ENCODE measurements at places on chromosomes 4 and X.

GRCh38 chr4:155941085-155941790 lies 12.4 kb downstream of the CTSO start:
- peaks cover 48% of the 10 kb centered on the region for H3K36me3 ChIP-seq
- no peaks in the 10 kb centered on the region for H3K27me3 ChIP-seq
- DNase-seq = no peak
- no peak overlapping the region for H3K4me3 ChIP-seq
- H3K4me1 ChIP-seq = no peaks in the 10 kb centered on the region

DNA sequence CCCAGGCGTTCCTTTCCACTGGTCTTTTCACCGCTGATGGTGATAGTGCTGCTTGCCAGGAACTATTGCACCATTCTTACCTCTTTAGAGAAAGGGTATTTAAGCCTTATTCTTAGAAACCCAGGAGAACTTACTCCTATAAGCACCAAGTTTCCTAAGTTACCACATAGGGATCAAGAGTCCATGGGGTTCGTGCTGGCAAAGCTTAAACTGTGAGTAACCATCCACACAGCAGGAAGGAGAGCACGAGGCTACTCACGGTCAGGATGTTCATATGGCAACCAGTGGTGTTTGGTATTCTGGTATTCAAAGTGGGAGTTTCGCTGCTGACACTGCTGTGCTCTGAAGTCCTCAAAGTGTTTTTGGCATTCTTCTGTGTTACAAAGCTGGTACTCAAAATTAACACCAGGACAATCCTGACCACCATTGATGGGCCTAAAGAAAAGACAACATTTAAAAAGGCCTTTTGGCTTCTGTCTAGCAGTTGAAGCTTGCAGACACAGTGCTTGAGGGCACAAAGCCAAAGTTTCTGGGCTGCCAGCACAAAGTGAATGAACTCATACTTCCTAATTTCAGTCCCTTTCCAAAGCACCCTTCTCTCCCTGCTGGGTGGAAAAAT lies 256.9 kb downstream of the ADAMTS3 start:
- H3K27ac ChIP-seq = no peak overlapping the region
- H3K27me3 ChIP-seq = peaks cover 3% of the 10 kb centered on the region
- DNase-seq = no peak
- H3K4me3 ChIP-seq = no peak overlapping the region
- no peaks in the 10 kb centered on the region for H3K4me1 ChIP-seq
- H3K36me3 ChIP-seq = no peaks in the 10 kb centered on the region

GRCh38 chrX:148582353-148582752 lies 81.9 kb downstream of the AFF2 start:
- DNase-seq = no peak
- no peak overlapping the region for H3K27ac ChIP-seq
- no peaks in the 10 kb centered on the region for H3K36me3 ChIP-seq
- H3K4me3 ChIP-seq = no peak overlapping the region
- no peaks in the 10 kb centered on the region for H3K27me3 ChIP-seq

DNA sequence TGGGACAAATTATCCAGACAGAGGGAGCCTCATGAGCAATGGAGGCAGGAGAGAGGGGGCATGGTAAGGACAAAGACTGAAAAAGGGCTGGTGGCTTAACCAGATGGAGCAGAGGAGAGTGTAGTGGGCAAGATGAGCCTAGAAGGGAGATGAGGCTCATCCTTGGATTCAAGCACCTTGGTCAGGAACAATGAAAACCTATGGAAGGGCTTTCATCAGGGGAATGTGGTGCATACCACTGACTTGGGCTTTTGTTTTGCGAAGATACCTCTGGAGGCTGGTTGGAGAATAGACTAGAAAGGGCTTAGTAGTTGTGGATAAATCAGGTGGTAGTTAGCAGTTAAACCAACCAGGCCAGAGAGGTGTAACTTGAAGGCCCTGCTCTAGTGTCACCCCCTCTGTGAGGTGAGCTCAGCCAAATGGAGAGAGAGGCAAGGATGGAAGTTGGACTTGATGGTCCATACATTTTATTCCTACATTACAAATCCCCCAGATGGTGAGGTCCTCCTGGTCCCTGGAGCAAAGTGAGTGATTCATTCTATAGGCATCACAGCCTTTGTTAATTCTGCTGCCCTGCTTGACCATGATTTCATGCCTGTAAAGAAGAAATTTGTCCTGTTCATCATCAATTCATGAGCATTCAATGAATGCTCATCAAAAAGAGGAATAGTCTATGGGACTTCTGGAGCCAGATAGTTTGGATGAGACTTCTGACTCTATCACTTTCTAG lies 264.8 kb upstream of the IGFBP7 start:
- no peak overlapping the region for H3K4me3 ChIP-seq
- no peaks in the 10 kb centered on the region for H3K36me3 ChIP-seq
- DNase-seq = no peak
- H3K27ac ChIP-seq = no peak overlapping the region

GRCh38 chr4:142194905-142195304 lies 558.5 kb downstream of the IL15 start:
- peaks cover 70% of the 10 kb centered on the region for H3K36me3 ChIP-seq
- H3K27ac ChIP-seq = no peak overlapping the region
- no peaks in the 10 kb centered on the region for H3K4me1 ChIP-seq

- H3K27me3 ChIP-seq = peaks cover 1% of the 10 kb centered on the region
- H3K4me1 ChIP-seq = no peaks in the 10 kb centered on the region
- no peak overlapping the region for H3K4me3 ChIP-seq
- no peaks in the 10 kb centered on the region for H3K36me3 ChIP-seq
- no peak for DNase-seq
Observed at GRCh38 chrX:11210415-11210801, 82.8 kb upstream of the AMELX start.

GRCh38 chr4:147696866-147697265 lies 12.9 kb upstream of the PRMT9 start:
- H3K27ac ChIP-seq = no peak overlapping the region
- no peak for DNase-seq
- H3K4me1 ChIP-seq = no peaks in the 10 kb centered on the region
- no peaks in the 10 kb centered on the region for H3K36me3 ChIP-seq

DNA sequence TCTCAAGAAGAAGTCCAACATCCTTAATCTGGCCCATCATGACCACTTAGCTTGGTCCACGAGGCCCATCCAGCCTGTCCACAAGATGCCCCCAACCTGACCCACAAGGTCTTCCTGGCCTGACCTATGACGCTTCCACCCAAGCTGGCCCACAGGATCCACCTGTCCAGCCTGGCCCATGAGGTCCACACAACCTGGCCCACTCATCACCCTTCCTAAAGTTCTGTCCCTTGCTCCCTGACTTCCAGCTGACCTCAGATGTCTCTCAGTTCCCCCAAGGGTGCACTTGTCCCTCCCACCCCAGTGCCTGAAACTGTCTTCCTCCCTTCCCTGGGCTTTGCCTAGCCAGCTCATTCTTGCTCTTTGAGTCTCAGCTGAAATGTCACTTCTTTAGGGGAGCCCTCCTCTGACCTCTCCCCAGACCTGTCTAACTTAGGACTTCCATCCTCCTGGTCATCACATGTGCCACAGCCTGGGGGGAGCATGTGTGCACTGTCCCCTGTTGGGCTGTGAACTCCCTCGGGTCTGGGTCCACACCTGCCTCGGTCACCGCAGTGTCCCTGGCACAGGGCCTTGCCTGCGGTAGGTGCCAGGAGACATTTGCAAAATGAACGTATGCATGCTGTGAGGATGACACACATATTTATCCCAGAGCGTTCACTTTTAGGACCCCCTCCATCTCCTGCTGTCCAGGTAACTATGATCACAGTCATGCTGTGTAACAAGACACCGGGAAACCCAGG lies 61.7 kb downstream of the EVC start:
- peaks cover 2% of the 10 kb centered on the region for H3K4me1 ChIP-seq
- no peak overlapping the region for H3K27ac ChIP-seq
- H3K27me3 ChIP-seq = peaks cover 5% of the 10 kb centered on the region
- DNase-seq = no peak

GRCh38 chr4:74161666-74162450 lies 3.9 kb downstream of the MTHFD2L start:
- peaks cover 15% of the 10 kb centered on the region for H3K4me1 ChIP-seq
- no peaks in the 10 kb centered on the region for H3K27me3 ChIP-seq
- DNase-seq = no peak

- H3K36me3 ChIP-seq = no peaks in the 10 kb centered on the region
- no peak overlapping the region for H3K27ac ChIP-seq
- H3K4me1 ChIP-seq = no peaks in the 10 kb centered on the region
- no peak overlapping the region for H3K4me3 ChIP-seq
- DNase-seq = no peak
Observed at GRCh38 chr4:159600061-159600460, 497.2 kb downstream of the RAPGEF2 start.

- no peaks in the 10 kb centered on the region for H3K27me3 ChIP-seq
- no peak for DNase-seq
- H3K4me1 ChIP-seq = no peaks in the 10 kb centered on the region
- H3K4me3 ChIP-seq = no peak overlapping the region
Observed at GRCh38 chr4:106698621-106699195, 330.1 kb upstream of the GIMD1 start.
